ENCODE measurements at places on chromosomes 12 and 14. TPM values are rescaled to one million over a fixed set of nuclear protein-coding genes. Genes with fewer than 3 reads are reported as not detected.

- no peak overlapping the region for H3K4me3 ChIP-seq
- DNase-seq = no peak
- peaks cover 4% of the 10 kb centered on the region for H3K36me3 ChIP-seq
Measured at GRCh38 chr12:132079200-132079599, 64.9 kb downstream of the DDX51 start.

GRCh38 chr14:104358528-104359300, 220.3 kb downstream of the KIF26A start:
- no peak for DNase-seq
- H3K27me3 ChIP-seq = peaks cover 21% of the 10 kb centered on the region
- no peaks in the 10 kb centered on the region for H3K4me1 ChIP-seq
- no peak overlapping the region for H3K4me3 ChIP-seq
- no peak overlapping the region for H3K27ac ChIP-seq
- H3K36me3 ChIP-seq = peaks cover 3% of the 10 kb centered on the region

GRCh38 chr12:29732191-29732590, 51.6 kb downstream of the TMTC1 start:
- H3K27ac ChIP-seq = no peak overlapping the region
- no peak overlapping the region for H3K4me3 ChIP-seq
- no peaks in the 10 kb centered on the region for H3K27me3 ChIP-seq
- DNase-seq = no peak
- H3K36me3 ChIP-seq = no peaks in the 10 kb centered on the region
- H3K4me1 ChIP-seq = no peaks in the 10 kb centered on the region

DNA sequence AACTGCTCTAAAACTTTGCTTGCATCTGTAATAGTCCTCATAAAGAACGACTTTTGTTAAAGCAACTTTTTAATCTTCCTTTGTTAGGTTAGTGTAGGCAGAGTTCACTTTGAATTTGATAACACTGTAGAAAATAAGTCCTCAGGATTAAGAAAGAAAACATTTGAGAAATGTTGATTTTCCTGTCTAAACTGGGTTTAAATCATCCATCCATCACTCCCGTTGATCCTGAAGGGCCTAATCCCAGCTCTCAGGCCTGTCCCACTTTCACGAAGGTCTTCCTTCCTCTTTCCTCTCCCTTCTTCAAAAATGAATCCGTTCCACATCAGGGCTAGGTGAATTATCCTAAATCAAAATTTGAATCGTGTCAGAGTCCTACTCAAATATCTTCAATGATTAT, 36.9 kb downstream of the SLC2A14 start:
- H3K27ac ChIP-seq = no peak overlapping the region
- H3K4me1 ChIP-seq = peaks cover 2% of the 10 kb centered on the region
- no peak for DNase-seq
- H3K36me3 ChIP-seq = no peaks in the 10 kb centered on the region

GRCh38 chr12:53795927-53796326, 44.1 kb upstream of the CISTR start:
- H3K4me1 ChIP-seq = no peaks in the 10 kb centered on the region
- DNase-seq = no peak
- H3K4me3 ChIP-seq = no peak overlapping the region

DNA sequence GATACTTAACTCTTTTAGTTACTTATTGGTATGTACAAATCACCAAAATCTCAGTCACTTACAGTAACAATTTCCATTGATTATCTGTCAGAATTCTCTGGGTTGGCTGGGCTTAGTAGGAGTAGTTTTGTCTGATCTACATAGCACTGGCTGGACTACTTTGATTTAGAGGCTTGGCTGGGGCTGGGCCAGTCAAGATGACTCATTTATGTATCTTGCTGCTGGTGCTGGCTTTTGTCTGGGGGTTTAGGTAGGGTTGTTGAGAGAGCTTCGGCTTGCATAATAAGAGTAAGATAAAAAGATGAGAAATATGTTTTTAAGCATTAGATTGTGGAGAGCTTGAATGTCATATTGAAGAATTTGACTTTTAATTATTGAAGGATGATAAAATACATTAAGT, 1093.7 kb downstream of the SLC6A15 start:
- H3K36me3 ChIP-seq = peaks cover 2% of the 10 kb centered on the region
- H3K4me1 ChIP-seq = peaks cover 3% of the 10 kb centered on the region
- no peak overlapping the region for H3K27ac ChIP-seq
- peaks cover 12% of the 10 kb centered on the region for H3K27me3 ChIP-seq

- DNase-seq = no peak
- H3K27me3 ChIP-seq = no peaks in the 10 kb centered on the region
- H3K4me1 ChIP-seq = no peaks in the 10 kb centered on the region
- H3K27ac ChIP-seq = no peak overlapping the region
Measured at GRCh38 chr12:102708108-102708507, 208.9 kb downstream of the PAH start.

The PKP2 gene
- 0.37 TPM for total RNA-seq

The VRTN gene
- total RNA-seq = not detected

The TEAD4 gene
- not detected for total RNA-seq

The DPPA3 gene
- total RNA-seq = not detected

The OAS2 gene
- 45.3 TPM for total RNA-seq
